ENCODE measurements at places on chromosomes 2 and 18.

DNA sequence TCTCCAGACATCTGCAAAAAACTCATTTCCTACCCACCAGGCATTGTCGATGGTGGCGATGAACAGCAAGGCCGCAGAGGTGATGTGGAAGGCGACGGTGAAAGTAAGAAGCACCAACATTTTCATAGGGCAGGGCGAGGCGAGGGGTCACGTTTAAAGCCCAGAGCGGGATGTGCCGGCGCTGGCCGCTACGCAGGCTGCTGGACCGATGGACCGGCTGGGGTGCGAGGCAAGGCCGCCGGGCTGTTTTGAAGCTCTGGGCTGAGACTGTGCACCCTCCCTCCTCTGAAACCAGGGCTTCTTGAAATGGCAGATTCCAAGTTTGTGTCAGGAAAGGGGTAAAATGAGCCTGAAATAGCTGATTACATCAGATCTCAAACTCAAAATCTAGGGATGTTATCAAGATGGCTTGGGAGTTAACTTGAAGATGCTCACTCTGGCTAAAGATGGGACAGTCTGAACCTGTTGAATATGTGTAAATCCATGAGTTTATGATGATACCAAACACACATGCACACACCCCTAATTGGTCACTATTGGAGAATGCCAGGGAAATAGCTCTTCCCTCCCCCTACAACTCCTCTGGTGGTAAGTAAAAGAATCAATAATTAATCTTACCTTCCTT is 31.6 kb upstream of the GAREM2 start:
- DNase-seq, result no peak

DNA sequence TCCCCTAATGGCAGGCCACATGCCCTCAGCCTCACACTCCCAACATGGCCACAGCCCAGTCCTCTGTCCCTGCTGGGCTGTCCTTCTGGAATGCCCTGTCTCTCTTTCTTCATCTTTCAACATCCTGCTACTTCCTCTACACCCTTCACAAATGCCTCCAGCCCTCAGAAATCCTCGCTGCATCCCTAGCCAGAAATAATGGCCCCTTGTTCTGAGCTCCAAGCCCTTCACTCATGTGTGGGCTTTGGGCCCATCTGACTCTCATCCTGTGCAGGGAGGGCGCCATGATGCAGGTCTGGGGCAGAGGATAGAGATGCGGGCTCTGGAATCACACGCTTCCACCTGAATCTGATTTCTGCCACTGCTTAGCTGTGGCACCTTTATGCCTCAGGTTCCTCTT is 181.9 kb downstream of the TNS1 start:
- no peak for DNase-seq

- no peak for DNase-seq
Measured at GRCh38 chr2:232234922-232235615, 143.5 kb upstream of the ALPP start.

DNA sequence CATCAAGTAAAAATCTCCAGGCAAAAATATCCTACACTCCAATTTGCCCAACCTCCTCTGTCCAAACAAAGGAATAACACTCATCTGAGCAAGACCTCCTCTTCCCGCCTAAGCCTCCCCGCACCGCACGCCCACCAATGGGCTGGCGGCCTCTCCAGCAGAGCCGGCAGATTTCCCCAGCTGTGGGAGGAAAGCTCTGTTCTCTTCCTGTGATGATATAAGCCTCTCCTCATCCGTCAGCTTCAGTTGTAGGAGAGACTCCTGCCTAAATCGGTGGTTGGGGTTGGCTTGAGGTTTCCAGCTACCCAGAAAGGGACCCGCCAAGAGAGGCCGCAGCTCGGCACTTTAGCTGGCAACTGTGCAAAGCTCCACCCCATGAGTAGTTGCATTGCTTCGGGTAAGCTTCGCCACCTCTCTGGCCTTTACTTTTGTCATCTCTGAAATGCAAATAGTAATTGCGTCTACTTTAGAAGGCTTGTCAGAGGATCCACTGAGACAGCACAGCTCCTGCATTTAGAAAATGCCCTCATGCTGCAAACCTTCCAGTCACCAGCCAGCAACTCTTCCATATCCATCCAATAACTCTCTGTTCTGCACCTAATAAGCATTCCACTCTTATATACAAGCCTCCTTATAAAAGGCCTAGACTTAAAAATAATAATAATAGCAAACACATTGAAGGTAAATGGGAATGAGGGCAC is 146.4 kb downstream of the MYT1L start:
- no peak for DNase-seq

- DNase-seq, result no peak
Measured at GRCh38 chr2:8719528-8719927, 37.7 kb downstream of the ID2 start.

- DNase-seq, result no peak
Measured at GRCh38 chr2:213306316-213306942, 22.2 kb downstream of the SPAG16 start.

- no peak for DNase-seq
Measured at GRCh38 chr2:227783404-227784138, 30.1 kb upstream of the CCL20 start.

DNA sequence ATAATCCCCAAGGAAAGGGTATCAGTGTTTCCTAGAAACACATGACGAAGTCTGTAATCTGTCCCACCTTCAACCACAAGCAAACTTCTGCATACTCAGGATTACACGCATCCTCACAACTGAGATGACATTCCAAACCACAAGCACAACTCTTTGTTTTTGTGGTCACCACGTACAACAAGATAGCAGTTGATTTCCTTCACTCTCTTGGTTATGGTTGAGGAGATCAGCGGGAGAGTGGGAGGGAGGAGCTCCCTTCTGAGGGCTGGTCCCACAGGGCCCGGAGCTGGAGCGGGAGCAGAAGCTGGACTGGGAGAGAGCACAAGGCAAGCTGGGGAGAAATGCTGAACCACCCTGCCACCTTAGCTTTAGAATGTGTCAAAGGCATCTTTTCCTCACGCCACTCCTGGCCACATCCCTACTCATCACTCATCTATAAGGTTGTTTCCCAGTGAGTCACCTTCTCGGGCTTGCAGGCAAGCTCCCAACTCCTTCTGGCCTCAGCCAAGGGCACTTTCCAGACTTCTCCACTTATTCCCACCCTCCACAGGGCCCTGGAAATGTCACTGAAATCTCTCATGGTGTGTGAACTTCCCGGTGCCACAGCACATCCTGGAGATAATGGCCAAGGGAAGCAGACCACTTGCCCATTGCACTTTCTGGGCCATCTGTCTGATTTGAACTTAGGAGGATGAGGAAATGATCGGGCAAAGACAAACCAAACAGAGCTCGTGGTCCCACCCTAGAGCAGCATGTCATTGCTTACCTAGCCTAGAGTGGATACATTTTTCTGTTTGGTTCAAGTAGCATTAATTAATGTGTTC is 98.9 kb upstream of the LGALSL start:
- no peak for DNase-seq

DNA sequence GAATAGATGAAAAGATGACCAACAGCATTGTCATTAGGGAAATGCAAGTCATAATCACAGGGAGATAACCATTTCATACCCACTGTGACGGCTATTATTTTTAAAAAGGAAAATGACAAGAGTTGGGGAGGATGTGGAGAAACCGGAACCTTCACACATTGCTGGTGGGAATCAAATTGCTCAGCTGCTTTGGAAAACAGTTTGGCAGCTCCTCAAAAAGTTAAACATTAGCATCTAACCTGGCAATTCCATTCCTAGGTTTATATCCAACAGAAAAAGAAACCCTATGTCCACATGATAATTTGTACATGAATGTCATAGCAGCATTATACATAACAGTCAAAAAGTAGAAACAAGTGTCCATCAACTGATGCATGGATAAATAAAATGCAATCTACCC is 58.2 kb downstream of the KCNG3 start:
- no peak for DNase-seq

Data from T-cell (primary cell).